Camera-type eye (tissue), 1 donor: ENCODE measurements at places on chromosomes 1 and 21. TPM values are rescaled to one million over a fixed set of nuclear protein-coding genes. Genes with fewer than 3 reads are reported as not detected.

The BEND5 gene
- 16.3 TPM for total RNA-seq

The OR13G1 gene
- not detected for total RNA-seq

The ARHGAP29 gene
- 71.7 TPM for total RNA-seq

The KLF17 gene
- not detected for total RNA-seq

The CRABP2 gene
- 117 TPM for total RNA-seq

The LYPD8 gene
- total RNA-seq: not detected

The ASPM gene
- 20.5 TPM for total RNA-seq

The VANGL2 gene
- total RNA-seq: 15.2 TPM

The KCNA3 gene
- total RNA-seq: 3.6 TPM

The OR10K1 gene
- total RNA-seq: not detected

The CRB1 gene
- total RNA-seq: 184 TPM

The TMEM269 gene
- total RNA-seq: 0.44 TPM

The ANKRD65 gene
- 8.1 TPM for total RNA-seq

The FBXO2 gene
- total RNA-seq: 1.8 TPM

The CYP4X1 gene
- 6.3 TPM for total RNA-seq

The CDC42 gene
- total RNA-seq: 230 TPM

The NBPF11 gene
- total RNA-seq: 16.7 TPM

The MTR gene
- total RNA-seq: 31.6 TPM

The LCE1A gene
- total RNA-seq: not detected

The TRNAU1AP gene
- 28.0 TPM for total RNA-seq

The PTPRU gene
- total RNA-seq: 77.4 TPM

The MGST3 gene
- 73.8 TPM for total RNA-seq

The CD84 gene
- 2.2 TPM for total RNA-seq

The KIFAP3 gene
- total RNA-seq: 99.8 TPM

The ATP13A2 gene
- total RNA-seq: 29.6 TPM

The SLC45A1 gene
- 2.3 TPM for total RNA-seq

The FAM110D gene
- 0.60 TPM for total RNA-seq

The SLC1A7 gene
- total RNA-seq: 148 TPM

The RNU1-2 gene
- total RNA-seq: under 0.01 TPM

The PARP1 gene
- total RNA-seq: 194 TPM

The DNAJC6 gene
- 46.5 TPM for total RNA-seq

The HPCA gene
- 15.2 TPM for total RNA-seq

The S100A7 gene
- not detected for total RNA-seq

The LRRC53 gene
- 0.11 TPM for total RNA-seq

The KIAA1614 gene
- total RNA-seq: 52.6 TPM

The MX1 gene
- total RNA-seq: 8.1 TPM

The F13B gene
- total RNA-seq: not detected

The PDE4B gene
- 79.5 TPM for total RNA-seq

The HSD3B2 gene
- not detected for total RNA-seq

The AMY2B gene
- total RNA-seq: 48.2 TPM
